Calu3 (cell line): ENCODE measurements at places on chromosomes 1 and 21.

DNA sequence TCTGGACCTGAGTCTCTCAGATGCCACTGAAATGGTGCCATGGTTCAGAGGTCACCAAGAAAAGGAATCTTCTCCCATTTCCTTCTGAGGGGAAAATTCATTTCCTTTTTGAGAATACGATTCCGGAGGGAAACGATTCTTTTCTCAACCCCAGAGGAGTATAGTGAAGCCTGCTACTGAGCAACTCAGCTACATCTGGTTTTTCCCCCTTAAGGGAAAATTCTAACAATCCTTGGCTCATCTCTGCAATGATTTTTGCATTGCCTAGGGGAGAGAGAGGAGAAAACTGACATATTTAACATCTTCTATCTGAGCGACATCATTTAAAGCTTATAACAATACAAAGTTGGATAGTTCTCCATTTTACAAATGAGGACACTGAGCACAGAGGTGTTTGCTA, 22.4 kb upstream of the KANK4 start:
- DNase-seq, result no peak

- peak; percentile 57 for DNase-seq
Measured at GRCh38 chr1:65209005-65209885, 61.2 kb downstream of the AK4 start.

GRCh38 chr1:157278383-157279137, 140.4 kb upstream of the ETV3 start:
- no peak for DNase-seq

GRCh38 chr1:201505503-201505890, 1.4 kb downstream of the CSRP1 start:
- DNase-seq, result peak; percentile 50

GRCh38 chr1:214066936-214067335, 79.2 kb downstream of the PROX1 start:
- DNase-seq, result no peak

GRCh38 chr1:48073798-48074530, 76.8 kb upstream of the TRABD2B start:
- no peak for DNase-seq
